NK-92 treated with Interleukin-12 subunit alpha and Interleukin-12 subunit beta, amount 100 ng/mL, for 24 hours (cell line): ENCODE measurements at places on chromosomes 16 and 17.

DNA sequence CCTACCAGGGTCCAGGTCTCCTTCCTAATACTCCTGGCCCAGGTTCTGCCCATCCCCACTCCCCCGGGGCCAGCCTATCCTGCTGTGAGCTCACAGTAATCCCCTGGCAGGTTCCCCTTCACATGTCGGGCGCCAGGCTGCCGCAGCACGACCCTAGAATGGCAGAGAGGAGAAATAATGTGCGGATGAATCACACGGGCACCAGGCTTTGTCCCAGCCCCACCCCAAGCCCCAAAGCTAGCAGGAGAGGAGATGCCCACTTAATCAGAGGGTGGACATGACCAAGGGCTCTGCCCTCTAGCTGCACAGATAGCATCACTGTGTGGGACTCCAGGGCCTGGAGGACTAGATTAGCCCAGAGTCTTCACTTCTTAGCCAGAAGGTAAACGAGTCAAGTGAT lies 39.5 kb downstream of the ST3GAL2 start:
- DNase-seq: no peak

DNA sequence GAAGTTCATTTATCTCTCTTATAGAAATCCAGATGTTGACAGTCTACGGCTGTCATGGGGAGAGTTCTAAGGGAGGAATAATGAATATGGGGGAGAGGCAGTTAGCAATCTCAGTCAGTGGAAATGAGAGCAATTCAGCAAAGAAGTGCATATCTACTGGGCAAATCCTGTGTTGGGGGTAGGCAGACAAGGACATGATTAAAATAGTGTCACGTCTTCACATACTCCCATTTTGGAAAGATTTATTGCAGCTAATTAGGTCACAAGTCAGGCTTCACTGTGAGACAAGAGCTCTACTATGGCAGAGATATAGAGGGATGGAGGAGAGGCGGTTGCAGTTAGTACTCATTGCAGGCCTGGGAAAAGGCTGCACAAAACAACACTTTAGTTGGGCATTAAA lies 29.8 kb downstream of the LRRC36 start:
- no peak for DNase-seq

- DNase-seq: no peak
These were observed 7.5 kb upstream of the RASD1 start for GRCh38 chr17:17503566-17504130.

- no peak for DNase-seq
These were observed 33.6 kb upstream of the CCR7 start for GRCh38 chr17:40598619-40599467.

- no peak for DNase-seq
These were observed 113.0 kb downstream of the COPRS start for GRCh38 chr17:31745964-31746600.

DNA sequence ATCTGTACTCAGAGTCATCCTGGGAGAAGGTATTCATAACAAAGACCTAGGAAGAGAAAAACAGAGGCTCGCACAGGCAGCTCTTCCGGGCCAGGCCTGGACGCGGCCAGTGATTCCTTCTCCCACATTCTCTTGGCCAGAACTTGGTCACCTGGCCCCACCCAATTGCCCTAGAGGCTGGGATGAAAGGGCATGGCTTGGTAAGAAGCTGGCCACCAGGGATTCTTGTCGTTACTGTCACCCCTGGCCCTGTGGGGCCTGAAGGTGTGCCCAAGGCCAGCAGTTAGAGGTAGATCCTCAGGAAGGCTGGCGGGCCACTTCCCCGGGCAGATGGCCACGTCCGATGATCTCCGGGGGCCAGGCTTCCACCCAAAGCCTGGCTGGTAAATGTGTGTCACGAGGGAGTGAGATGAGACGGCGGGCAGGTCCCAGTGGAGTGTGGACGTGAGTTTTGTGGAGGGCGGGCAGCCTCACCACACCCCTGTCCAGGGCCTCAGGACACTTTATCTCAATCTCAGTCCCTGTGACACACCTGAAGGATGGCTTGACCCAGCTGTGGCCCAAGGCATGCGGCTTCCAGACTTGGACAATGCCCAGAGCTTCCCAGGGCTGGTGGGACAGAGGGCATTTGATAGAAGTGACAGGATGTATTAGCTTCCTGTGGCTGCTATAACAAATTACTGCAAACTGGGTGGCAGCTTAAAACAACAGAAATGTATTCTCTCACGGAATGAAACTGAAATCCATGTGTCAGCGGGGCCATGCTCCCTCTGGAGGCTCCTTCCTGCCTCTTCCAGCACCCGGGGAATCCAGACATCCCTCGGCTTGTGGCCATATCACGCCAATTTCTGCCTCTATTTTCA lies 66.3 kb upstream of the GSE1 start:
- DNase-seq: no peak

DNA sequence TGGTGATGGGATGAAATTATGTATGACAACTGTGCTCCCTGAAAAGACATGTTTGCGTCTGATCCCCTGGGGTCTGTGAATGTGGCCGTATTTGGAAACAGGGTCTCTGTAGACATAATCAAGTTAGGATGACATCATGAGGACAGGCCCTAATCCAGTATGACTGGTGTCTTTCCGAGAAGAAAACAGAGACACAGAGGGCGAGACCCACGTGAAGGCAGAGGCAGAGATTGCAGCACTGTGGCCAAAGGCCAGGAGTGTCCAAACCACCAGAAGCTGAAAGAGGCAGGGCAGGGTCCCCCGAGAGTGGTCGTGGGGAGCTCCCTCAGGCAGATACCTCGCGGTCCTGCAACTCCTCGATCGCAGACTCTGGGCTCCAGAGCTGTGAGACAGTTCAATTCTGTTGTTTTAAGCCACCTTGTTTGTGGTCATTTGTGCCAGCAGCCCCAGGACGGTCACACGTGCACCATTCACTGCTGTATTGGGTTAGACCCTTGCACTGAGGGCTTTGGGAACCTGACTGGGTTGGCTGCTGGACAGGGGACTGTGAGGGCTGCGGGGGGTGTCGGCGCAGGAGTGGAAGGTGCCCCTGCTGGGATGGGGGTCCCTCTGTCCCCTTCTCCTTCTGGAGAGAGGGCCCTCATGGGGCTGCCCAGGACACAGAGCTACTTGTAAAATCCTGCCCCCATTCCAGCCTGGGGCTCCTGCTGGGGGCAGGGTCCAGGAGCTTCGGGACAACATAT lies 27.7 kb downstream of the METRNL start:
- DNase-seq: no peak

- DNase-seq: no peak
These were observed 35.1 kb downstream of the PMM2 start for GRCh38 chr16:8832717-8833105.

GRCh38 chr17:80437532-80437931 lies 22.6 kb downstream of the ENDOV start:
- DNase-seq: no peak

GRCh38 chr17:1800240-1800639 lies 29.5 kb downstream of the SMYD4 start:
- no peak for DNase-seq

DNA sequence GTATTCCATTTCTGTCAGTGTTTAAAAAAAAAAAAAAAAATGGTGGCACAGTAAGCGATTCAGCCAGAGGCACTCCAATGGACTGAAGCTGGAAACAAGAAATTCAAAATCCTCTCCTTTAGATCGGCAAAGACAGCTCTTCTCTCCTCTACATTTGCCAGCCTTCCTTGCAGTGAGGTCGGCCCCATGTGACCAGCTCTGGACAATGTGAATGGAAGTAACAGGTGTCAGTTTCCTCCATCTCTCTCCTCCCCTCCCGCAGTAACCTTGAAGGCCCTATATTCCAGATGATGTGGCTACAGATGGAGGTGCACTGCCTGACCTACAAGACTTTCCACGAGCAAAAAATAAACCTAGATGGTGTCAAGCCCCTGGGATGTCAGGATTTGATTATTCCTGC lies 15.0 kb downstream of the CUEDC1 start:
- DNase-seq: no peak

- DNase-seq: no peak
These were observed 524.3 kb downstream of the WWOX start for GRCh38 chr16:78623796-78624195.
